ENCODE measurements at places on chromosomes 4 and X. TPM values are rescaled to one million over a fixed set of nuclear protein-coding genes. Genes with fewer than 3 reads are reported as not detected.

- no peak for DNase-seq
Observed at GRCh38 chr4:53453385-53453784, 75.9 kb downstream of the FIP1L1 start.

The UGT2B10 gene
- not detected for total RNA-seq

The CDX4 gene
- not detected for total RNA-seq

The DDX53 gene
- total RNA-seq, result not detected

The SLC6A14 gene
- total RNA-seq, result 0.05 TPM

DNA sequence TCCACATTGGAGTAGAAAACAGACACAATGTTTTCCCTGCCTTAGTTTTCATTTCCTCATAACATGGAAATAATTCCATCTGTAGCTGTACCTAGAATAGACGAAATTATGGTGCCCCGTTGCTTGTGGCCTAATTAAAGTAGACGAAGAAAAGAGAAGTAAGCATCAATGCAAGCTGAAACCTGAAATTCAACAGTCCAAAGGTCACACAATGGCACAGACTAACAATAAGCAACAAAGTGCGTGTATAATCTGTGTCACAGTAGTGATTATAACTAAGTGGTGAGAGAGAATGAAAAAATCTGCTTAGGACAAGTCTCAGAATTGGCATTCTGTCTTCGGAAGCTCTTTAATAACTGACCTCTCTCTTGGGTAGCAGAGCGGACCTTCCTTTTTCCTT, 24.3 kb downstream of the MAGEB17 start:
- DNase-seq, result no peak

DNA sequence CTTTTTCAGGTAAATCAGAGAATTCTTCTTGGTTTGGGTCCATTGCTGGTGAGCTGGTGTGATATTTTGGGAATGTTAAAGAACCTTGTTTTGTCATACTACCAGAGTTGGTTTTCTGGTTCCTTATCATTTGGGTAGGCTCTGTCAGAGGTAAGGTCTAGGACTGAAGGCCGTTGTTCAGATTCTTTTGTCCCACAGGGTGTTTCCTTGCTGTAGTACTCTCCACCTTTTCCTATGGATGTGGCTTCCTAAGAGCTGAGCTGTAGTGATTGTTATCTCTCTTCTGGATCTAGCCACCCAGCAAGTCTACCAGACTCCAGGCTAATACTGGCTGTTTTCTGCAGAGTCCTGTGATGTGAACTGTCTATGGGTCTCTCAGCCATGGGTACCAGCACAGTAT, 367.5 kb upstream of the GATB start:
- DNase-seq, result no peak

The RBMXL3 gene
- not detected for total RNA-seq

The RAP2C gene
- 35.9 TPM for total RNA-seq

The MGARP gene
- not detected for total RNA-seq

GRCh38 chrX:29295987-29296680, 708.9 kb downstream of the IL1RAPL1 start:
- no peak for DNase-seq

GRCh38 chr4:25663781-25664180, 8.1 kb downstream of the SLC34A2 start:
- no peak for DNase-seq

The CLCN4 gene
- total RNA-seq, result 8.0 TPM

- DNase-seq, result no peak
Observed at GRCh38 chrX:43436517-43436916, 219.6 kb upstream of the MAOA start.

GRCh38 chr4:98508248-98508647, 150.2 kb downstream of the TSPAN5 start:
- DNase-seq, result no peak

The BTK gene
- total RNA-seq, result 96.3 TPM

GRCh38 chr4:183399126-183399522, 45.3 kb upstream of the CDKN2AIP start:
- DNase-seq, result no peak

GRCh38 chr4:111748157-111748556, 397.1 kb upstream of the FAM241A start:
- no peak for DNase-seq

GRCh38 chr4:168734703-168735678, 238.1 kb downstream of the PALLD start:
- no peak for DNase-seq

DNA sequence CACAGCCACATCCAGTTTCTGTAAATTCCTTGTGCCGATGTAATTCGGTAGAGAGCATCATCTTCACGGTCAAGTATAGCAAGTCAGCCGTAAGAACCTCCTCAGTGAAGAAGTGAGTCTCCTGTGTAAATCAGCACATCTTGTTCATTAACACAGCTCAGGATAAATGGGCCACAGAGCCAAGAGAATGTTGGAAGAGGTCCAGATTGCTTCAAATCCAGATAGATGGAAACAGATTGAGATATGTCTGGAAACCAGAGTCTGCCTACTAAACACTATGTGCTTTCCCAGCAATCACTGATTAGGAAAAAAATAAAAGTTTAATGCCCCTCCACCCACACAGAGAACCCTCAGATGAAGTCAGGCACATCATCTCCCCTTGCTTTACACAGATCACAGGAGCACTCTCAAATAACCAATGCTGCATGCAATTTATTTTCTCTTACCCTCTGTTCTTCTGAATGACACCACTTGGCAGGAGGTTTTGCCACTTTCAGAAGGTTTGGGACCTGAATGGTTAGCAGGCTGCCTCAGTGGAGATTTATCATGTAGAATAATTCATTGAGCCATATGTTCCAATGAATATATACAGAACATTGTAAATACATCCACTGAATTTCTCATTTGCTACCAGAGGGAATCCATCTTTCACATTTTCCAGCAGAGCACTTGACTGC, 357.7 kb downstream of the C4orf33 start:
- no peak for DNase-seq

The OTOP1 gene
- not detected for total RNA-seq

The CXXC4 gene
- 11.1 TPM for total RNA-seq

The FMR1NB gene
- not detected for total RNA-seq

- DNase-seq, result no peak
Observed at GRCh38 chrX:3177851-3178250, 136.6 kb downstream of the ARSF start.

Data from GM12878 (cell line).